Stimulated activated CD8-positive, alpha-beta memory T cell treated with anti-CD3 and anti-CD28 coated beads, Interleukin-7, amount 100 ng/mL, for 48 hours (primary cell): ENCODE measurements at places on chromosomes 4 and X.

- no peak for DNase-seq
These were observed 195.7 kb upstream of the HS3ST1 start for GRCh38 chr4:11624370-11624769.

DNA sequence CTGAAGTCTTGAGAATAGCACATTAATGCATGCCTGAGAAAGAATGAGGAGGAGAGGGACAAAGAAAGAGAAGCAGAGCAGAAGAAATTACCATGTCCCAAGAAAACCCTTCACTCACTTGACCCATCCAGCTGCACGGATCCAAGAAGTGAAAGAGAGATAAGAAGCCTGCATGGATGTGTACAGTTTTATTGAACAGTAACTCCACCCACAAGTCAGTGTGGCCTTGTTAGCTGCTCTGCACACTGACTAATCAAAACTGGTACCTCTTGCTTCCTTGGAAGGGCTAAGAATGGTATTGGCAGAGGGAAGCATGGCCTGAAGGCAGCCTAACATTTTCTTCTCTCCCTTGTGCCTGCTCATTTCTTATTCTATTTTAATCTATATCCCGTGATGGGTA, 163.9 kb downstream of the SLC7A11 start:
- no peak for DNase-seq

GRCh38 chr4:82865592-82865991, 25.4 kb downstream of the SEC31A start:
- no peak for DNase-seq

GRCh38 chrX:131792789-131793462, 230.2 kb upstream of the STK26 start:
- no peak for DNase-seq

DNA sequence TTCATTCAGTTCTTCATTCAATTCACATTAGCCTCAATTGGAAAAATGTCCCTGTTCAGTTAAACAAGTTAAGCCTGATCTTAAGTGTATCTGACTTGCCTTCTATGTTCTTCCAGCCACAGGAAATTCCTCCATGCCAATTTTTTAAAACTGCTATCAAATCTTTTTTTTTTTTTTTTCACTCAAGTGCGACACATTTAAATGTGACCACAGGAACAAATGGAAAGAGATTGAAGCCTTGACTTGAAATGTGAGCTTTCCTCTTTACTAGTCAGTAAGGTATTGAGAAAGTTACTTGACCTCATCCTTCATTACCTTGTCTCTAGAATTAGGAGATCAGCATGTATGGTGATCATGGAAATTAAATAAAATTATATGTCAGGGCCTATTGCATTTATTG, 165.1 kb downstream of the SLIT2 start:
- DNase-seq: no peak

DNA sequence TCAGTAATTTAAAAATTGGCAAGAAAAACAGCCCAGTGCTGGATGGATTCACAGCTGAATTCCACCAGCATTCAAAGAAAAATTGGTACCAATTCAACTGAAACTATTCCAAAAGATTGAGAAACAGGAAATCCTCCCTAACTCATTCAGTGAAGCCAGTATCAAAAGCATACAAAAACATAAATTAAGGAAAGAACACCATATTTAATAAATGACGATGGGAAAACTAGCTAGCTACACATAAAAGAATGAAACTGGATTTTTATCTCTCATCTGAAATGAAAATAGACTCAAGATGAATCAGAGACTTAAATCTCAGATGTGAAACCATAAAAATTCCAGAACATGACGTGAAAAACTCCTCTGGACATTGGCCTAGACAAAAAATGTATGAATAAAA, 516.8 kb upstream of the SPANXN1 start:
- no peak for DNase-seq

DNA sequence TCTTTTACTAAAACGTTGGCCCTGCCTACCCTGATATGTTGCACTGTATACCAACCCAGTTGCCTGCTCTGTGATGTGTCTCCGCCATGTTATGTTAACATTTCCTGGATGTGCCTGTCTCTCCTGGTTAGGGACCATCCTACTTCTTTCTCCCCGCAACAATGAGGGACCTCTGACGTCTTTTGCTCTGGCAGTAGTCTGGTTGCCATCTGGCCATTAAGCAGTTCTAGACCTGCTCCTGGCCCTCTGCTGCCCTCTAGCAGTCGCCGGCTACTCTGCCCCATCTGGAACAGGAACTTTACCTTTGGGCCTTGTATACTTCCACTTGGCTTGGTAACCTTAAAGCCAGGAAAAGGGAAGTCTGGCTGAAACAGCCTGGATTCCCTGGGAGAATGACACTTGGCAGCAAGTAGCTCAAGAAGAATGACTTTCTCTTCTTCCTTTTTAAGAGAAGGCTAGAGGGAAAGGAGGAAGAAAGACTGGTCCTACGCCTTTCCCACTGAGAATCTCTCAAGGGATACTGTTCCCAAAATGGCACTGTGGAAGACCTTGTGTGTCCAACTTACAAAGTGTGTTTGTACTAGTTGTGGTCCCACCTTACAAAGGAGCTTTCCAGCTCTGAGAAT, 63.5 kb downstream of the GPC3 start:
- DNase-seq: peak; percentile 8

DNA sequence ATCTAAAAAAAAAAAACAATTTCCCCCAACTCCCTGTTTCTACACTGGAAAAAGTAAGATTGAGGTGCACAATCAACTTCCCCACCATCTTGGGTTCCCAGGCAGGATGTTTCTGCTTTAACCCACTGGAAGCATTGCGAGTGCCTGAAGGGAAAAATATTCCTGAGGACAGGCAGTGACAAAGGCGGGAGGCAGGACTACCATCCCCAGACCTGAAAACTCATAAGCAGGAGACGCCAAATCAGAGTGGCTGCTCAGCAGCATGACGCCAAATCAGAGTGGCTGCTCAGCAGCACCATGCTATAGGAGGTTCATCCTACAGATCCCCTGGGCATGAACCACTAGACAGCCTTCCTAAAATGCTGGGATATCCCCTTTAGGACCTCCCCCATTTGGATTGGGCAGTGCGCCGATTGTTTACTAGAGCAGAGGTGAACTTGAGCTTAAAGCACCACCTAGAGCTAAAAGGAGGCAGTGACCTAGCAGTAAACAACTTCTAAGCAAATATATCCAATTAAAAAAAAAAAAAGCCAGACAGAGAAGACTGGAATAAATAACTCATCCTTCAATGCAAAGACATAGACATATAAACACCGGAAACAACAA, 35.0 kb upstream of the GK start:
- no peak for DNase-seq

DNA sequence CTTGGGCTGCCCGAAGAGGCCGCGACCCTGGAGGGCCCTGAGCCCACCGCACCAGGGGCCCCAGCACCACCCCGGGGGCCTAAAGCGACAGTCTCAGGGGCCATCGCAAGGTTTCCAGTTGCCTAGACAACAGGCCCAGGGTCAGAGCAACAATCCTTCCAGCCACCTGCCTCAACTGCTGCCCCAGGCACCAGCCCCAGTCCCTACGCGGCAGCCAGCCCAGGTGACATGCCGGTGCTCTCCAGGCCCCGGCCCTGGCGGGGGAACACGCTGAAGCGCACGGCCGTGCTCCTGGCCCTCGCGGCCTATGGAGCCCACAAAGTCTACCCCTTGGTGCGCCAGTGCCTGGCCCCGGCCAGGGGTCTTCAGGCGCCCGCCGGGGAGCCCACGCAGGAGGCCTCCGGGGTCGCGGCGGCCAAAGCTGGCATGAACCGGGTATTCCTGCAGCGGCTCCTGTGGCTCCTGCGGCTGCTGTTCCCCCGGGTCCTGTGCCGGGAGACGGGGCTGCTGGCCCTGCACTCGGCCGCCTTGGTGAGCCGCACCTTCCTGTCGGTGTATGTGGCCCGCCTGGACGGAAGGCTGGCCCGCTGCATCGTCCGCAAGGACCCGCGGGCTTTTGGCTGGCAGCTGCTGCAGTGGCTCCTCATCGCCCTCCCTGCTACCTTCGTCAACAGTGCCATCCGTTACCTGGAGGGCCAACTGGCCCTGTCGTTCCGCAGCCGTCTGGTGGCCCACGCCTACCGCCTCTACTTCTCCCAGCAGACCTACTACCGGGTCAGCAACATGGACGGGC, 579 bp downstream of the ABCD1 start:
- DNase-seq: no peak

DNA sequence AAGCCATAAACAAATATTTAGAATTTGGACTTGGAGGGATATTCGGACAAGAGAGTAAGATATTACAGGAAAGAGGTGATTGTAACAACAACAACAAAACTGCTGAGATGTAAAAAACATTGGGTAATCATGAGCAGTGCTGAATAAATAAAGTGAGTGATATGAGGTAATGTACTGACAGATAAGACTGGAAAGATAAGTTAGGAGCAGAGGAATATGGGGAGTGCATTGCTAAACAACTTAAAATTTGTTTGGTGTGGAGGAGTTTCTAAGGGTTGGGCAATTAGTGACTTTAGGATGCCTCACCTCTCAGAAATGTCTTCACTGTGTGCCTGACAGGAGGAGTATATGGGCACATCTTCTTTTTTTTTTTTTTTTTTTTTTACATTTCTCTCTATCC, 637.8 kb upstream of the GRIA3 start:
- DNase-seq: no peak

- DNase-seq: no peak
These were observed 177.0 kb upstream of the ATP6AP2 start for GRCh38 chrX:40403757-40404156.

GRCh38 chr4:140707325-140707724, 48.9 kb downstream of the TBC1D9 start:
- no peak for DNase-seq

DNA sequence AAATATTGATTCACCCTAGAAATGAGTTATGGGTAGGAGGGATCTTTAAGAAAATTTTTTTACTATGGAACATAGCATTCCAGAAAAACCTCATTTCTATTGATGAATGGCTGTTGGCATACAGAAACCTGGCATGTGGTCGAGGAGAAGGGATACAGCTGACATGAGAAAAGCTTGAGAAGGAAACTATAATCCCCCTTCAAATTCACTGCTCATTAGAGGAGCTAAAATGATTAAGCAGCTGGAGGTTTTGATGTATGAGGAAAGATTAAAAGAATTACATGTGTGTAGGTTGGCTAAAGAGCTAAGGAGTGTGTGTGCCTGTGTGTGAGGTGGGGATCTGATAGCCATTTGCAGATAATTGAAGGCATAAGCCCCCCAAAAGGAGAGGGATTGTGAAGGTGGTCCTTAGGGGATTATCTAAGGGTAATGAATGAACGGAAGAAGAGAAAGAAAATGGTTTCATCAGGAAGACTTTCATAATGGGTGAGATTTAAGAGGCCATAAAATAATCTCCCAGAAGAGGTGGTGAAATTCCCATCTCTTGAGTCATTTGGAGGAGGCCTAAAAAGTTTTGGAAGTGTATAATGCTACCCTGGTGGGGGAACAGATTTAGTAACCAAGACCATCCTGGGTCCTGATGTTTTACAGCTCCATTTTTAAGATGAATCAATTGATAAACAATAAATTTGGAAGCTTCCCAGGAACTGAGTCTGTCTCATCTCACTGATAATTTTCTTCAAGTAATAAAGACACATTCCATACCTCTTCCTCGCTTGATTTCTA, 272.0 kb upstream of the HAND2 start:
- no peak for DNase-seq

GRCh38 chr4:7861440-7861881, 78.2 kb downstream of the AFAP1 start:
- no peak for DNase-seq

- no peak for DNase-seq
These were observed 75.3 kb upstream of the PLAC1 start for GRCh38 chrX:134733591-134733990.

- no peak for DNase-seq
These were observed 101.4 kb downstream of the PPARGC1A start for GRCh38 chr4:23788460-23788859.

GRCh38 chrX:150161193-150161592, 201.9 kb upstream of the MAMLD1 start:
- DNase-seq: no peak

- DNase-seq: no peak
These were observed 8.4 kb upstream of the APLN start for GRCh38 chrX:129663171-129663570.

DNA sequence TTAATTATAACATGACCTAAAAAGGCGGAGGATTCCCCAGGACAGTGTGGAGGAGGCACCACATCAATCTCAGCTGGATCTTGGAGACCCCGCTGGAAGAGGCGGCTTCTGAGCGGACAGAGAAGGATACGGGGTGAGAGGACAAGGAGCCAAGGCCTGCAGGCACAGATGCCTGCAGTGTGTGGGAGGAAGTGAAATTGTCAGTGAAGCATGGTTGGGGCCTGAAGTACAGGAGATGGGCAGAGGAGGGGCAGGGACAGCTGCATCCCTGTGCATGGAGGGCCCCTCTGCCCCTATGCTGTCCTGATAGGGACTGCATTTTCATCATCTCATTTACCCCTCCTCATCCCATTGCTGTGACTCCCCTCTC, 1.7 kb upstream of the SLC2A9 start:
- DNase-seq: no peak

DNA sequence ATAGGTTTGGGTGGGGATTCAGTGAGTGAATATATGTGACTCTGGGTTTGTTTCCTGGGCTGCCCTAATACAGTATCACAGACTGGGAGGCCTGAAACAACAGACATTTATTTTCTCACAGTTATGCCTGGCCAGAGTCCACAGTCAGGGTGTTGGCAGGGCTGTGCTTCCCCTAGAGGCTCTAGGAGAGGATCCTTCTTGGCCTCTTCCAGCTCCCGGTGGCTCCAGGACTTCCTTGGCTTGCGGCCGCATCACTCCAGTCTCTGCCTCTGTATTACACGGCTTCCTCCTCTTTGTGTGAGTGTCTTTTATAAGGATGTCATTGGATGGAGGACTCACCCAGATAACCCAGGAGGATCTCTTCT, 5.2 kb upstream of the JAKMIP1 start:
- DNase-seq: no peak

GRCh38 chr4:127881563-127881864, 821 bp downstream of the PLK4 start:
- no peak for DNase-seq

GRCh38 chr4:1198098-1198844, 25.9 kb upstream of the SPON2 start:
- DNase-seq: no peak

DNA sequence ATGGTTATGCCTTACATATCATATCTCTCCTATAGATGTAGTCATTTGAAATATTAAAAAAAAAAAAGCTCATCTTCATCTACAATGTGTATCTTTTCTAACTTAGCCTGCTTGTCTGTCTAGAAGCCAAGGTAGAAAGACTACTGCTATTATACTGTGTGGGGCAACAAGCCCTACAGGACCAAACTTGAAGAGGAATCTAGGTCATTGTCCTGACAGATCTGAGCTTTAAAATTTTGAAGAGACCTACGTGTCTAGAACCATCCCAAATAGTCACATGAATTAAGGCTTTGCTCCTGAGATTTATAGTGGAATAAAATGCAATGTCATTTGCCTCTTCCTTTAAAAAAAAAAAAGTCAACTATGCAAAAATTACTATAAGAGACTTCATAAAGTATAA, 95.8 kb downstream of the PALLD start:
- no peak for DNase-seq

DNA sequence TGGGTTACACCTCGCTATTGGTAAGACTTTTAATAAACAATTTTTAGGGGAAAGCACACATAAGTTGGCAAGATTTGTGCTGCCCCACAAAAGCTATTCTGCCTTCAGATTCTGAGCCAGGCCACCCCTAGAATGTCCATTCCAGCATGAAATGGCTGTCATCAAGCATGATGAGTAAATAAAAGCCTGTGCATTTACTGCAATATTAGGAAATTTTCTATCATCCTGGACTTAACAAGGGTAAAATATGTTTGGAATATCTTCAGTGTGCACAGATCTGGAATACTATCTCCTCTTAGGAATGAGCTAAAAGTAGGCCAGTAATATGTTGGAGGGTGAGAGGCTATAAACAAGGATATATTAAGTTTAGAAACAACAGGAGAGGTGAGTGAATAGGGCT, 510.9 kb downstream of the ANKRD50 start:
- DNase-seq: no peak
